ENCODE measurements at places on chromosomes 5 and 9. TPM values are rescaled to one million over a fixed set of nuclear protein-coding genes. Genes with fewer than 3 reads are reported as not detected.

- DNase-seq: peak; percentile 82
These were observed 9.3 kb downstream of the TMEM245 start for GRCh38 chr9:109110329-109111021.

DNA sequence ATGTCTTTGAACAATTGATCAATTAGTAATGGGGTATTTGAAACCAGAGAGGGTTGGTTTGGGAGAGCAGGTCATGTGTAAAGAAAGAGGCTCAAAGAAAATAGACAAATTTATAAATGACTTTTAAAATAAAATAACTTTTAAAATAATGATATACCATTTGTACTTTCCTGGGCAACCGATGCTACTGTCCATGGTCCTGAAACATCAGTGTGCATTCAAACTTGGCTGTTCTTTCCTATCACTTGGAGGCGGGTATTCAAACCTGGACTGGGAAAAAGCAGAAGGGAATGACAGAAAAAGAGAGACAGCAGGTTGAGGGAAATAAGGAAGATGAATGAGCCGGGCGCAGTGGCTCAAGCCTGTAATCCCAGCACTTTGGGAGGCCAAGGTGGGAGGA, 1446.4 kb upstream of the WWC1 start:
- peak; percentile 1 for DNase-seq

DNA sequence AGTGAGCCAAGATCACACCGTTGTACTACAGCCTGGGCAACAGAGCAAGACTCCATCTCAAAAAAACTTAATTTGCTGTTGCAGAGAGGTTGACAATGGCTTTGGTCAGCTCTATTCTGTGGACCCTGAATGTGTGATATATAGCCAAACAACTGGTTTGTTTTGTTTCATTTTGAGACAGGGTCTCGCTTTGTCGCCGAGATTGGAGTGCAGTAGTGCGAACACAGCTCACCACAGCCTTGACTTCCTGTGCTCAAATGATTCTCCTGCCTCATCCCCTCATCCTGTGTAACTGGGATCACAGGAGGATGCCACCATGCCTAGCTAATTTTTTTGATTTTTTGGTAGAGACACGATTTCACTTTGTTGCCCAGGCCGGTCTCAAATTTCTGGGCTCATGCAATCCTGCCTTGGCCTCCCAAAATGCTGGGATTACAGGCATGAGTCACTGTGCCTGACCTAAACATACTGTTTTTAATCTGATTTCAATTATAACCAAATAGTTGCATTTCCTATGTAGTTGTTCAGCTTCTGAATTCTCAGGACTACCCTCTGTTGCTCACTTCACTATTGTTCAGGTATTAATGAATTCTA, 9.8 kb downstream of the RNF183 start:
- no peak for DNase-seq

DNA sequence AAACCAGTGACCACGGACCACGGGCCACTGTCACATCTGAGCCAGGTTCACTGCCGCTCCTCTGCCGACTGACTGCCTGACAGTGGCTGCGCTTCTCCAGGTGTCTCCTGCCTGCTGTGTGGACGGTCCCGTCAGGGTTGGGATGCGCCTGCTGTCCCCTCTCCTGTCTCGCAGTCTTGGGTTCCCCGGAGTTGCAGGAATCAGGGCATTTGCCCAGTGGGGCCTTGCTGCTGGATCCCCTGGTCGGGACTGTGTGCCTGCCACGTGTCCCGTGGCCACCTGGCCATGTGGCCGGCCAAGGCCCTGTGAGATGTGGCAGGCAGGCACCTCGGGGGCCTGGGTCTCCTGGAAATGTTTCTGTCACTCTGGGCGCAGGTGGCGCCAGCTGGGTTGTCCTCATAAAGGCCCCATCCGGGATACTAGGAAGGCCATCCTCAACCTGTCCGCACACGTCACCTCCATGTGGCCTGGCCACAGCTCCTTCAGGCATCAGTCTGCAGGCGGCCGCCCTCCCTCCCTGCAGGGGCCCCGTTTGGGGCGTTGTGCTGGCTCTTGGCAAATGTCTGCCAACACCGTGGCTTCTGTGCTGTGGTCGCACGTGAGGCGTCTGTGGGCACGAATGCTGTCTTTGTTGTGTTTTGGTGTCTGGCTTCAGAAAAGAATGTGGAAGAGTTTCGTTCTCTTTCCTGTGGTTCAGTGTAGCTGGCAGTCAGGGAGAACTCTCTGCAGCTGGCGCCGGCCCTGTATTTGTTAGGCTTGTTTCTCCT, 6.4 kb upstream of the TOR4A start:
- no peak for DNase-seq

- no peak for DNase-seq
These were observed 364.0 kb downstream of the ARHGEF28 start for GRCh38 chr5:73989956-73990355.

DNA sequence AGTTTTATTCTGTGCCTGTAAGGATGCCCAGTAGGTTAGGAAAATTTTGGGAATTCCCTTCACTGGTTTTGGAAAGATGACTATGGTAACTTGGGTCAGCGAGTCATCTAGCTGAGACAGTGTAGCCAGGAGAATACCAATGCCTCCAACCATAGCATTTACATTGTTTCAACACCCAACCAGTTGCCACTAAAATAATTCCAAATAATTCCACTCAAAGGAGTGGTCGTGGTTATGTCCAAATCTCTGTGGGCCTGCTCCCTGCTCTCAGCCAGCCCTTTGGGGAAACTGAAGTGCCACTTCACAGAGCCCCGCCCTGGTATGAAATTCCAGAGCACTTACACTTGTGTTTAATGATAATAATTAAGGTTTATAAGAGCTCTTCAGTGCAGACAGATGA, 310.5 kb downstream of the PLK2 start:
- no peak for DNase-seq

GRCh38 chr5:173573126-173573960, 43.1 kb downstream of the BOD1 start:
- DNase-seq: peak; percentile 73

GRCh38 chr9:13957089-13957488, 356.9 kb downstream of the NFIB start:
- no peak for DNase-seq

- DNase-seq: no peak
These were observed 547 bp downstream of the CLTA start for GRCh38 chr9:36191290-36191645.

The POU5F2 gene
- 0.10 TPM for total RNA-seq

GRCh38 chr5:139552893-139553575, 8.1 kb upstream of the UBE2D2 start:
- no peak for DNase-seq

The MPDZ gene
- 14.8 TPM for total RNA-seq

The BNC2 gene
- 7.4 TPM for total RNA-seq

DNA sequence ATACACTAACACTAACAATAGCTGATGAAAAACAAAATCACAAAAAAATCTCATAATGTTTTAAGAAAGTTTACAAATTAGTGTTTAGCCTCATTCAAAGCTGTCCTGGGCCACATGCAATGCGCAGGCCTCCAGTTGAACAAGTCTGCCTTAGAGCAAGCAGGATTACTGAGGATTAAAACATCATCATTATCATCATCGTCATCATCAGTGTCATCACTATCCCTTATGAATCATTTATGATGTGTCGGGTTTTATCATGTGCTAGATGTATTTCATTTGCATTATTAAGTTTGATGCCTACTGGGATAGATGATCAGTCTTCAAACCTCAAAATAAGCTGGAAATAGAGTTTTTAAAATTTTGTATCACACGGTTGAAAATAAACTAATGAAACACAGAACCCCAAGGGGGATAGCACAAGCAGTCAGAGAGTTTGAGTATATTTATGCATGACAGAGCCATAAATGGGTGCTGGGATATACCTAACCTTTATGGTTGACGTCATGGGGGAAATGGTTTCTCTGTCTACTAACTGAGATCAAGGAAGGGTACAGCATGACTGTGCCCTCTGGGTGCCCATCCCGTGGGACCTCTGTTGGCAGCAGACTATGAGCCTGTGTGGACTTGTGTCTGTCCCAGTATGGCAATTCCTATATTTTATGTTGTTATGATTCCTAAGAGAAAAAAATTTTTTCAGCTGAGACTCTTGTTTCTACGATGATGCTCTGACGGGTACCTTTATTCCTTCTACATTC, 150.3 kb upstream of the ADRA1B start:
- DNase-seq: no peak

GRCh38 chr5:175681968-175682340, 24.1 kb downstream of the HRH2 start:
- no peak for DNase-seq

The GNA14 gene
- not detected for total RNA-seq
